Stimulated activated CD4-positive, alpha-beta T cell treated with anti-CD3 and anti-CD28 coated beads, Interleukin-1b, Interleukin-23, amount 100 ng/mL, for 48 hours (primary cell): ENCODE measurements at places on chromosomes 16 and 17.

GRCh38 chr16:27204312-27204915 lies 1.1 kb downstream of the KDM8 start:
- no peak for DNase-seq

GRCh38 chr17:28033972-28034714 lies 8.3 kb upstream of the NLK start:
- no peak for DNase-seq

GRCh38 chr17:13561606-13562270 lies 40.0 kb downstream of the HS3ST3A1 start:
- DNase-seq, result no peak

DNA sequence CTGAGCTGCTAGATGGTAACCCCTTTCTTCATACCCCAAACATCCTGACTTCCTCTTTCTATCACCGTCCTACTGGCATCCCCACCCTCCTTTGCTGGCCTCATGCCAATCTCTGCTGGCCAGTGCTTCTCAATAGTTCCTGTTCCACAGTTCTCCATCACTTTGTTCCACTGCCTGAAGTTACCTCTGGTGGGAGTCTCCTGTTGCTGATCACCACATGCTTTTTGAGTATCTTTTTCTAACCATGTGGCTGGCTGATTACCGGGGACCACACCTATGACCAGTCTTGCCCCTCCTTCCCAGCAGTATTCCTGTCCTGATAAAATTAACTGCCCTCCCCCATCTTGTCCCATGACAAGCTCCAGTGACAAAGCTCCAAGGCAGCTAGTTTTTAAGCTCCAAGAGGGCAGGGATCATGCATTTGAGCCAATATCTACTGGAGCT lies 380.4 kb upstream of the CCL2 start:
- no peak for DNase-seq
